ENCODE measurements at places on chromosomes 3 and 15.

DNA sequence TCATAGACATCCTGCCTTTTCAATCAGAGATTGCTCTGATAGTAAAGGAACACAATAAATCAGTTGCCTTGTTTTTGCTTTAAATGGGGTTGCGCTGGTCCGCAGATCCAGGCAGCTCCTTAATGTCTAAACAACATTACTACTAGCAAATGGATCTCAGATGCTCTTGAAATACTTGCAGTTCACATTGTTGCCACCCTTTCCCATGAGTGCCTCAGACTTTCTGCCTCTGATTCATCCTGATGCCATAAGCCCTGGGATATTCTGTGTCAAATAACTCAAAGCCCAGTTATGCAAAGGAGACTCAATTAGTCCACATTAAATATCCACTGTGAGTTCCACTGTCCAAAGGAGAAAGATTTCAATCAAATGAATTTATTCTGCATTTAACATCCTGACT, 196.7 kb downstream of the PLCH1 start:
- no peak for DNase-seq

GRCh38 chr3:65995515-65995914, 43.2 kb downstream of the MAGI1 start:
- DNase-seq = no peak

DNA sequence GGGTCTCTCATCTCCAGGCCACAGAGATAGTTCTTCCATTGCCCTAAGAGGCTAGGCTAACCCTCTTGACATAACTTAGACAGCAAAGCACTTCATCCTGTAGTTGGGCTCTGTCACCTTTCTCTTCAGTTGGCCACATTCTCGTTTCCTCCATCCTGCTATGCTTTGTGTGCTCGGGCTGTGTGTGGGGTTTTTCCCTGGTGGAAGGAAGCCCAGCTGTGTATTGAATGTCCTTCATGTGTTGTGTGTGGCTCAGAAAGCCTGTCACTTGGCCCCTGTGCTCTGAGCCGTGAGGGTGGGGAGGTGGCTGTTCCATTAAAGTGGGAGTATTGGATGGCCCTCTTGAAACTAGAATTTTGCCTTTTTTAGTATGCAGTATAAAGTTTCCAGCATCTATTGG, 8.8 kb upstream of the EXOG start:
- DNase-seq = no peak

- DNase-seq = no peak
Measured at GRCh38 chr3:112119962-112120836, 12.8 kb downstream of the GCSAM start.

DNA sequence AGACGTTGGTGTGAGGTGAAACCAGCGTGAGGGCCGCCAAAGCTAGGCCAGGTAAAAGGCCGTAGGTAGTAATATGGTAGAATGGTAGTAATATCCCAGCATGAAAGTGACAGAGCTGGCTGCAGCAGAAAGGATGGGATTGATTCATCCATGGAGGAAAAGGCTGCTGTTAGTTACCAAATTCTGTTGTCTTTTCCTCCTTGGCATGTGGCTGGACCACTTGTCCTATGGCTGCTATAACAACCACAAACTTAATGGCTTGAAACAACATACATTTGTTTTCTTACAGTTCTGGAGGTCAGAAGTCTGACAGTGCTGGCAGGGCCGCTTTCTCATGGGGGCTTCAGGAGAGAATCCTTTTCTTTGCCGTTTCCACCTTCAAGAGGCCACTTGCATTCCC, 47.8 kb upstream of the CHST2 start:
- DNase-seq = no peak

- peak; percentile 13 for DNase-seq
Measured at GRCh38 chr3:36677331-36678007, 86.9 kb downstream of the DCLK3 start.

- DNase-seq = no peak
Measured at GRCh38 chr3:153590051-153590450, 428.0 kb downstream of the RAP2B start.

DNA sequence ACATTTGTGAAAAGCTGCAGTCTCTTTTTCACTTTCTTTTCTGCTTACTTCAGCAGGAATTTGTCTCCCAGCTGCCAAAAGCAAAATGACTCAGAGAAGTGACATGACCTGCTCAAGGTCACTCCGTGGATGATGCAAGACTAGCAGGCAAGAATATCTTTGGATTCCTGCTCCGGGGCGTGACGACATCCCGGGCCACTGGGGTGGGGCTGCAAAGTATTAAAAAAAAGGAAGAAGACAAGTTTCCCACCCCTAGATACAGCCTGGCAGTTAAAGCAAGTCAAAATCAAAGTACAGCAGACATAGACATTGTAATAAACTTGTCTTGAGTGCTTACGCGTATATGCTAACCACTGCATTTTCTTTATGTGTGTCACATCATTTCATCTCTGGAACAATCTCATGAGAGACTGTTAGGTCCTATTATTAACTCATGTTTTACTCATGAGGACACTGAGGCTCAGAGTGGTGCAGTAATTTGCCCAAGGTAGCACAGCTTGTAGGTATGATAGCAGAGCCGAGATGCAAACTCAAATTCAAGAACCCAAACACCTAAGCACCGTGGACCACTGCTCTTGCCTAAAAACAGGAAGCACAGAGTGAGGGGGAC, 485.2 kb upstream of the PROK2 start:
- DNase-seq = peak; percentile 58

DNA sequence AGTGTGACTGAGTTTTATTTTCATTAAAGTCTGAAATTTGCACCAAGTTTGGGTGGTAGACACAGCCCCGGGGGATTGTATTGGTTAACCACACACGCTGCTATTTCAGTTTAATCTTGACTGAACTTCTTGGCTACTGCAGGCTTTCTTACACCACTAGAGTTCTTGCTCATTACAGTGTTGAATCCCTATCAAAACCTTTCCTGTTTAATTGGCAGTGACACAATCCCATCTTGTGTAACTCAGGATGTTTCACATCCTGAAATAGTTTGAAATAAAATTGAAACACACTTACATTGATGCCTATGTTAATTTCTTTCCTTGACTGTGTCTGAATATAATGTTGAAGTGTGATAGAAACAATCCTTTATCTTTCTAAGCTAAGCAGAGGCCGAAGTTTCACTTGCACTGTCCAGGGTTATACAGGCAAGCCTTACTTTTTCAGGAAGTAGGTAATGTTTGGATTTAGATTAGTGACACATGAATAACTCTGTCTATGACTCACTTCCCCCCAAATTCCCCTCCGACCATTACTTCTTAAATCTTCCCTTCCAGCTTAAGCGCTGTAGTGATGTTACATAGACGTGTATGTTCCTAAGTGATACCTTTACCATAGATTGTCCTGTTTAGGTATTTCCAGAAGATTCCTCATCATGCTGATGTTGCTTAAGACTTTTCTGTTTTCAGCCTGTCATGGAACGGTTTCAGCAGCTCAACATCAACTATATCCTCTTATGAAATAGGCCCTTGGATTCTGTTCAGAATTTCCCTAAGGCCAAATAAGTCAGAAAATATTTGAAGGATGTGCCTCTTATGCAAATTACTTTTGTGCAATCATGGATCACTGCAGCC, 16.8 kb downstream of the ATG7 start:
- peak; percentile 67 for DNase-seq

DNA sequence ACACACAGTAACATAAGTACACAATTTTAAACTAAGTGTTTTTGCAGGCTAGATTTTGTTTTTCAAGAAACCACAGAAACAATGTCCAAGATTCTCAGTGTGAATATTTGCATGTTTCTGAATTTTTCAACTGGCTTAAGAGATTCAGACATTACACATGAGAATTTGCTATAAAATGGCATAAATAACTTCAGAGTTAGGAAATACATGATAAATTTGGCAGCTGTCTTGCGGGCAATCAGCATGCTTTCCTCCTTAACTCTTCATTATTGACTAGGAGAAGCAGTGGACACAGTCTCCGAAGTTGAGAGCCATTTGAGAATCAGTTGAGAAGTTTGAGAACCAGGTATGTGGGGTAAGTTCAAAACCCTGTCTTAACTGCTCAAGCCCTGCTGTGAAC, 625.6 kb upstream of the SGO1 start:
- DNase-seq = no peak

DNA sequence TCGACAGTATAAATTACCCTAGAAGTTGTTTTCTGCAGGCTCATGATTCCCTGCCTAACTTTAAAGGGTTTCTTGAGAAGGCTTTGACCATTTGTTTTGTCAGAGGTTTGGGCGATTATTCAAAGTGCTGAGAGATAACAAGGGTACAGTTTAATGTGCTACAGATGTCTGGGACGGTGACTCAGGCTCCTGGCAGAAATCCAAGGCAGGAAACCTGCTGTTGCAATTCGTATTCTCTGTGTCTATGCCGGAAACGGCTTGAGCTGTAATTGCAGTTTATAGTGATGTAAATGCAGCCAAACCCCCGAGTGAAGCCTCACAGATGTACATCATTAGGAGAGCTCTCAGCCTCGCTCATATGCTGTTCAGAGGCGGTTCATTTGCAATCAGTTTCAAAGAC, 65.6 kb downstream of the SYNPR start:
- peak; percentile 72 for DNase-seq

- peak; percentile 18 for DNase-seq
Measured at GRCh38 chr15:59687836-59688235, 1.3 kb downstream of the BNIP2 start.

GRCh38 chr3:173403376-173403775, 5.8 kb downstream of the NLGN1 start:
- no peak for DNase-seq

- DNase-seq = no peak
Measured at GRCh38 chr3:62951037-62951613, 75.9 kb upstream of the CADPS start.

DNA sequence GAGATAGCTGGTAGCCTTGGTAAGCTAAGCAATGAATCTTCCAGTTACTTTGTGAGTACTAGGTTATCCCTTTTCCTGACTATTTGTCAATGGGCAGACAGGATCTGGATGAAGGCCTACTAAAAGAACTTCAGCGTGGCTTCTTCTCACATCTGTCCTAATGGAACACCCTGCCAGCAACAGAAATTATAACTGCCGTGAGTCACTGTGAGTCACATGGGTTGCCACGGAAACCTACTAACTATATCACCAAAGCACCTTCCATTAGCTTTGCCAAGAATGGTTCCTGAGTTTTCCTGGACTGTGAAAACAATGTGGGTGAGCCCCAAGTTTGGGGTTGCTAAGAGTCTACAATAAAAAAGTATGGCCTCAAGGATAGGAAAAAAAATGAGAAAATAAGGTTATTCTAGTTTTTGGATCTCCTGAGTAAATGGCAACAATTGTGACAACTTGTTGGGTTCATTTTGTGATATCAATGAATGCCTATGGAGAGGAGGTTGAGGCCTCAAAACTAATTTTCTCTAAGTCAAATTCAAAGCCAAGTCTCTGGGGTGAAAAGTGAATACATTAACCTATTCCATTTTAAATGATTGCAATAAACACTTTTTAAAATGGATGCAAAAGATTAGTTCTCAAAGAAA, 195.1 kb upstream of the ICE2 start:
- DNase-seq = peak; percentile 89

GRCh38 chr3:132448216-132448961, 31.1 kb downstream of the DNAJC13 start:
- no peak for DNase-seq

GRCh38 chr3:126540951-126541627, 17.1 kb downstream of the CHST13 start:
- DNase-seq = no peak

DNA sequence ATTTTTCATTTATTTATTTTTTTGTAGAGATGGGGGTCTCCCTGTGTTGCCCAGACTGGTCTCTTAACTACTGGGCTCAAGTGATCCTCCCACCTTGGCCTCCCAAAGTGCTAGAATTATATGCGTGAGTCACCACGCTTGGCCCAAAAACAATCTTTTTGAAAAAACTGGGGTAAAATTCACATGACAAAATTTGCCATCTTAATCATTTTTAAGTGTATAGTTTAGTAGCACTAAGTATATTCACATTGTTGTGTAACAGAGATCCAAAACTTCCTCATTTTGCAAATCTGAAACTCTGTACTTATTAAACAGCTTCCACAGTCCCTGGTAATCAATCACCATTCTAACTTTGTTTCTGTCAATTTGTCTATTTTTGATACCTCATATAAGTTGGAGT, 5.2 kb downstream of the SNX1 start:
- DNase-seq = no peak

DNA sequence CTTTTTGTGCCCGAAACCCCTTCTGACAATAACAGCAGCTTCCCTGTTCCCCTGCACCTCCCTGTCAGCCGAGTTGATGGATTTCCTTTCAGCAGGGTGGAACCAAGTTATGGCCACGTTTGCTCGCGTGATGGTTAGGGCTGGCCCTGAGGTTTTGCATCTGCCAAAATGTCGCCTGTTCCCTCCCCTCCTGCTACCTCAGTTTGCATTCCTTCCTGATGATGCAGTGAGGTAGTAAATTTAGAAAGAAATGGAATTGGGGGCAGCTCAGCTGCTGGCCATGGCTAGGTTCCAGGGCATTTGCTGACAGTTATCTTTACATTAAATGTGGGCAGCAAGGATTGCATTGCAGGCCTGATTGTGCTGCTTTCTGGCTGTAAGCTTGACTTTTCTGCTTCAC, 13.2 kb downstream of the LIMD1 start:
- DNase-seq = no peak

DNA sequence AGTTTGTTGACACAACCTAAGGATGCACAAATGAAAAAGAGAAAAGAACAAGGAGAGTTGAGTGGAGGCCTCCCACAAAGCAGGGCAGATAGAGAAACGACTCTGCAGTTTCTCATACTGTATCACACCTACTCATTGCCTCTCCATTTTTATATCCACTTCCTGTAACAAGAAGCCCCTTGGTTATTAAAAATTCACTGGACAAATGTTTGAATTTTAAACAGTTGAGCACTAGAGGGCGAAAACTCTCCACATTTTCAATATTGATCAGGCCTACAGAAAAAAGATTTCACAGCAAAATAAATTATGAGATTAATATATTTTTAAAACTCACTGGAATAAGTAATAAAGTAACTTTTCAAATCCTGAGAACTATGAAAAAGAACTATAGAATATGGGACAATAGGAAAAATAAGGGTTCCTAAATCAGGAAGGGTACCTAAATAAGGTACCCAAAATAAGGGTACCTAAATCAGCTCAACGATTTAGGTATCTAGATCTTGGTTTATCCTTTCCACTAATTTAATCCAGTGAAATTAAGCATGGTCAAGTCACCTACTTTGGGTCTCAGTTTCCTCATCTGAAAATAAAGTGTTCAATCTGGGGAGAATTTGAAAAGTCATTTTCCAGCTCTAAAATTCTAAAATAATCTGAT, 47.0 kb upstream of the PPIB start:
- DNase-seq = peak; percentile 30

GRCh38 chr3:117629505-117629904, 919.9 kb downstream of the TUSC7 start:
- no peak for DNase-seq

- DNase-seq = no peak
Measured at GRCh38 chr3:54863366-54863765, 64.5 kb downstream of the LRTM1 start.

- DNase-seq = no peak
Measured at GRCh38 chr3:17795711-17796110, 53.3 kb upstream of the TBC1D5 start.

- no peak for DNase-seq
Measured at GRCh38 chr3:72238010-72238691, 453.2 kb upstream of the PROK2 start.

- DNase-seq = no peak
Measured at GRCh38 chr3:125381314-125381713, 6.2 kb upstream of the ZNF148 start.
